GM03348 (cell line): ENCODE measurements at places on chromosomes 11 and 22.
A peak's percentile ranks its signal among the peaks of the same experiment; 100 is the strongest.

DNA sequence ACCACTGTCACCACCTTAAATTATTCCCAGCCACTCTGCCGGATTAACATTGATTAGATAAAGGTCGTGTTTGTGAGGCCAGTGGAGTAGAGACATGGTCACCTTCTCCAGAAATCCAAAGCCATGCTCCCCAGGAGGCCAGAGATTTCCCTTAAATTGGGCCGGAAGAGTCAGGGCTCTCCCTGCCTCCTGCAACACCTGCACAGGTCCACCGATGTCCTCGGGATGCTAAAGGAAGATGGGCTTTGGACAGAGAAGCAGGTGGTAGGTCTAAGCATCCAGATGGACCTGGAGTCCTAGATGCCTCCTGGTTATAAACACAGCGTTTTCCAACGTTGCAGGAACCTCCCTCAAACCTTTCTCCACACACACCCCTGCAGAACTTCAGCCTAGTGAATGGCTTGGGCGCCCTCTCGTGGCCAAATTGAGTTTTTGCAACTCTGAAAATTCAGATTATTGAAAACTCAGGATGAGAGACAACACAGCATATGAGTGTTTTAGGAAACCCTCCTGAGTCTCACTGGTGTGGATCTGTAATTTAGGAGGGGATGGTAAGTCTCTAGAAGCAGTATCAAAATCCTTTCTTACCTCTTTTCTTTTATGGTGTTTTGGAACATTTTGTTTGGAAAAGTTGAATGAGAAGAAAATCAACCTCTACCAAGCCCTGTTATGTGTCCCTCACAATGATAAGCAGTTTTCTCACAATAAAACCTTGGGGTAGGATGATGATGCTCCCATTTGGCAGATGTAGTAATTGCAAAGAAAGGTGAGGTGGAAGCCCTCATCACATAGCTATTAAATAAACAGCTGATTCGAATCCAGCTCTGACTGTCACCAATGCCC lies 109.6 kb downstream of the RRAS2 start:
- peak; percentile 70 for DNase-seq

- DNase-seq = no peak
Measured at GRCh38 chr11:69391192-69392103, 90.0 kb upstream of the LINC01488 start.

- DNase-seq = no peak
Measured at GRCh38 chr11:109864151-109864661, 229.0 kb upstream of the ZC3H12C start.

DNA sequence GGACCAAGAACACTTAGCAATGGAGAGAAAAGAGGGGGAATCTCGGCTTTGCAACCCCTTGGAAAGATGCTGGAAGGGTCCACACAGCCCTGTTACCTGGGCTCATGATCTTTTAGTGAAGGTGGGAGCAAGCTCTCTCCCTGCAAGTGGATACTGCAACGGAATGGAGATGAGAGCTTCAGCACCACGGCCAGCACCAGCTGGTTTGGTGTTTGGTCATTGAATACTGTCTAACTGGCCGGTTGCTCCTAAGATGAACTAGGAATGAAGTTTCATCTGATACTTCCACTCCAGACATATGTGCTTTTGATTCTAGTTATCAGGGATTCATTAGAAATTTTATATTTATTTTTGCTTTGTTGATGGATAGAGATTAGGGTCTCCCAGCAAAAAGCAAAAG lies 16.3 kb downstream of the HTR3A start:
- peak; percentile 50 for DNase-seq
